ENCODE measurements at places on chromosomes 12 and 14.

DNA sequence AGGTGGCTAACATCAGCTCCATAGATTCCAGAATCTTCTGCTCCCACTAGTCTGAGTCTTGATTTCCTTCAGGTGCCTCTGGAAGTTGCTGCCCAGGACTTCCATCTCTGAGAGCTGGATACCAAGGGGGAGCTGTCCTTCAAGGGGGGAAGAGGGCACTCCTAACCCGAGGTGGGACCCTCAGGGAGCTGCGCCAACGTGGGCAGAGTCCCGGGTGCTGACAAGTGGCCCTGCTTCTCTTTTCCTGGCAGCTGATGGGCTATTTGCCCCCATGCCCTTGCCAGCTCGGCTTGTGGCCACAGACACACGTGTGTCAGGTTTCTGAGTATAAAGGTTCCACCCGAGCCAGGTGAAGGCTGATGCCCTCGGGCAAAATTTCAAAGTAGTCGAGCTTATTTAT lies 272.5 kb downstream of the TTC8 start:
- DNase-seq = no peak

DNA sequence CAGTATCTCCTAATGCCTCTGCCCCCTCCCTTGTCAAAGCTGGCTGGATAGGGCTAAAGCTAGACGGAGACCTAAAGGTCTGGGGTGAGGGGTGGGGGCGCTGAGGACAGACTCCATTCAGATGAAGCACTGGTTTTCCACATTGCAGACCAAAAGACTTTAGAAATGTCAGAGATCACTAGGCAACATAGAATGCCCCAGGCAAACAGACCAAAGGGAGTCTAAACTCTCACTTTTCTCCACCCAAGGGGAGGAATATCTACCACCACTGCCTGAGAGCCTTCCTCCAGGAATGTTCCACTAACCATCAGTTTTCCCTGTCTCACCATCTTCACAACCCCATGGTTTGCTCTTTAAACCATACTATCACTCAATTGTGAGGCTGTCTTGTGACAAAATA lies 106.9 kb upstream of the KRAS start:
- DNase-seq = no peak

GRCh38 chr12:47777741-47778558 lies 4.9 kb downstream of the SLC48A1 start:
- DNase-seq = no peak

DNA sequence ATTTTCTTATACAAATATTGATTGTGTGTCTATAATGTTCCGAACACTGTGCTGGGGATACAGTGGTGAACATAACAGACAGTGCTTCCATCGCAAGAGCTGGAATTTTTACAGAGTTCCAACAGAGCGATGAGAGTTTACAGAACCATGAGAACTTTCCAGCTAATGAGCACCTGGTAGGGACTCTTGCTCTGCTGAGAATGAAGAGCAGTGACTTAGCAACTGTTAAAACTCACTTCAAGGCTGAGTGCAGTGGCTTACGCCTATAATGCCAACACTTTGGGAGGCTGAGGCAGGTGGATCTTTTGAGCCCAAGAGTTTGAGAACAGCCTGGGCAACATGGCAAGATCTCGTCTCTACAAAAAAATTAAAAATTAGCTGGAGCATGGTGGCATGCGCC lies 113.8 kb upstream of the DIO2 start:
- DNase-seq = no peak

DNA sequence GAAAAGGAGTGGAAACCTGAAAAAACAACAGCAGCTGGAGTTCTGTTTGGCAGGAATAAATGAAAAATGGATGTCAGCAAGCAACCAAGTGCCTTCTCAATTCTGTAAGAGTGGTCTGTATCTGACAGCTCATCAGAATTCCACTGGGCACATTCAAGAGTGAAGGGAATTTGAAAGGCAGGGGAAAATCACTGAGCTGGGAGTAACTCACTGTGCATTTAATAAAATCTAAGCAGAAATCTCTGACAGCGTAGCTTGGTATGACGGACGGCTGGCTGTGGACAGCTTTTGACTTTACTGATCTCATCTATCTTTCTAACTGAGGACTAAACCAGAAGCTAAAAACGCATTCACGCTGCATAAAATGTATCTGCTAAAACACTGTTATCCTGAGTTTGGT lies 153.4 kb downstream of the RIMBP2 start:
- DNase-seq = no peak

- no peak for DNase-seq
Measured at GRCh38 chr12:100797246-100797645, 2.7 kb downstream of the ANO4 start.

GRCh38 chr12:113129664-113130456 lies 5.7 kb downstream of the RASAL1 start:
- no peak for DNase-seq

DNA sequence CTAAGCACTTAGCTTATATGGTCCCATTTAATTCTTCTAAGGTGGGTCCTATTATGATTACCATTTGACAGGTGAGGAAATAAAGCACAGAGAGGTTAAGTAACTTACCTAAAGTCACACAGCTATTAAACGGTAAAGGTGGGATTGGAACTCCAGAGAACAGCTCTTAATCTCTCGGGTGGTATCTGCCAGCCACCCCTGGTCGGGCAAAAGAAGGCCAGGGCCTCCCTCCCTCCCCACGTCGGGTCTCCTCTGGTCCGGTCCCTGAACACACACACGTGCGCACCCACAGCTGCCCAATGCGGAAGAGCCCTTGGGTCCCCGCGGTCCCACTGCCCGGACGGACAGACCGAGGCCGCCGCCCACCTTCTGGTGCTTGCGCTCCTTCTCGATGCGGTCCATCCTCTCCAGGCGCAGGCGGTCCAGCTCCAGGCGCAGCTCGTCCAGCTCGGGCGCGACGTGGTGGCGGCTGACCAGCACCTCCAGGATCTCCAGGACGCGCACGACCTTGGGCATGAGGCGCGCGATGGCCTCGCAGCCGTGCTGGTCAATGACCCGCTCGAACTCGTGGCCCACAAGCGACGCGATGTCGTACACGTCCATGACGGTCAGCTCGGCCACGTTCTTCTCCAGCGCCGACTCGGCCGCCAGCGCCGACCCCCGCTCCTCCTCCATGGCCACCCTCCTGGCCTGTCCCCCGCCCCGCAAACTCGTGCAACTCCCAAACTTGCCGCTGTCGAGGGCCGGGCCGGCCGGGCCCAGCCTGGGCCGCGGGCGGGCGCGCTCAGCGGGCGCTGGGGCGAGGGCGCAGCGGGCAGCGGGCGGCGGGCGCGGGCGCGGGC lies 490 bp downstream of the RILPL1 start:
- DNase-seq = peak; percentile 55

DNA sequence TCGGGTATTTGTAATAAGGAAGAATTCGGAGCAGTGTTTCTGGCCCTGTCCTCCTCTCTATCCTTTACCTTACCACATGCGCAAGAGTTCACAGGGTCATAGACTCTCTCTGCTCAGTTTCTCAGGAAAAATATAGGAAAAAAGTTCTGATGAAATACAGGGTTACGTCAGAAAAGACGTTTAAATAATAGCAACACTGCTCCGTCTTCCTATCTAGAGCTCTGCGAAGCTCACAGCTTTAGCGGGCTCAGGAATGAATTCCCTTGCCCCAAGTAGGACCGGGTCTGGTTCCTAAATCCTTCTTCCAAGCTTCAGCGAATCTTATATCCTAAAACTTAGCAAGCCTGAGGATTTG lies 365 bp downstream of the CCDC59 start:
- DNase-seq = no peak

Measured in HEK293T (cell line).